AG20443 (cell line): ENCODE measurements at places on chromosomes 13 and 19.

DNA sequence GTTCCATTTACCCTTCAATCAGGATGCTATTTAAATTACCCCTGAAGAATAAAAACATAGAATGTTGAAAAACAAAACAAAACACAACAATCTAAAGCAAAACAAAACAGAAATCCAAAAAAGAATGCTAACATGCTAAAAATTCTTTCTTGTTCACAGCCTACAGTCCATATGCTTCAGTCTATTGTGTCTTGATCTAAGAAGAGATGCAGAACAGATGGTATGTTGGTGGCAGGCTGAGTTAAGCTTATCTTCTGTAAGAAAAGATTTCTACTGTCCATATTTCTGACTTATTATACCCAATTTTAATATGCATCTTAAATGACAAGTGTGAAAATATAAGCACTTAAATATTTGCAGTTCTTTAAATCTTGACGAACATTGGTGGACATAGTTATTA lies 356.1 kb upstream of the SLITRK1 start:
- DNase-seq = no peak

DNA sequence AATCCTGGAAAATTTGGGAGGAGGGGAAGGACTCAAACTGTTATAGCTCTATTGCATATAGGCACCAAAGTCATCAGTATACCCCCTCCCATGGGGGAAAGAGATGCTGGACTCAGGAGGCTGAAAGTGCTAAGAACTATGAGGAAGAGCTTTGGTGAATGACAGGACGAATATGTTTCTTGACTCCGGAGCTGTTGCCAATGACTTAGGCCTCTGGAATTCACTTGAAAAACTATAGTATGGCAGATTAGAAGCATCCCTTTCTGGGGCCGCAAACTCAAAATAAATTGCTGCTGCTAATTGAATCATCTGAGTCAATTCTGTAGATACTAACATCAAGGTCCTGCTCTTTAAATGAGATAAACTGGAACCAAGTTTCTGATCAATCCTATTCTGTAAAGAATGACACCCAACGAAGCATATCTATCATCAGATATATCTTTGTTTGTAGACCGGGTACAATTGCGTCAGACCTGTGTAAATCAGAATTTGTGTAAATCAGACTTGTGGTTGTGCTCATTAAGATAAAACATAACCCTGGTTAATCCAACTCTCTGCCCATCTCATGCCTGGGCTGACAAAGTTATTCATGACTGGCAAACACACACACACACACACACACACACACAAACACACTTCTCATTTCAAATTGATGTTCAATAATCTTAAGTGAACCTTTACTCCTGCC lies 1793.8 kb upstream of the PCDH20 start:
- DNase-seq = no peak

DNA sequence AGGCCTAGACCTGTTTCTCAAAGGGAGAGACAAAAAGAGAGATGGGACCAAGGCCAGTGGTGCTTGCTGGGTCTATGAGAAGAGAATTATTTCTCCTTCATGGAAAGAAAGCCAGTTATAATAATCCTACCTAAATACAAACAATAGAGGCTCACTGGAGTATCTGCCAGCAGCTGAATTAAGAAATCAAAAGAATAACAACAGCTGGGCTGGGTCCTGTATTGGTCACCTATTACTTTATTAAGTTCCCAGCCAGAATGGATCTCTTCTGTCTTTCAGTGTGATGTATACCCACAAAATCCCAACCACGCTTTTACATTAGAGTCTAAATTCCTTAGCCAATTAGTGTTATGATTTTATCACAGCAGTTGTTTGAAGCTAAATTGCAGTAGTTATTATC lies 297.8 kb upstream of the DACH1 start:
- DNase-seq = no peak

- DNase-seq = peak; percentile 91
Observed at GRCh38 chr13:39527961-39528660, 74.9 kb downstream of the LHFPL6 start.

DNA sequence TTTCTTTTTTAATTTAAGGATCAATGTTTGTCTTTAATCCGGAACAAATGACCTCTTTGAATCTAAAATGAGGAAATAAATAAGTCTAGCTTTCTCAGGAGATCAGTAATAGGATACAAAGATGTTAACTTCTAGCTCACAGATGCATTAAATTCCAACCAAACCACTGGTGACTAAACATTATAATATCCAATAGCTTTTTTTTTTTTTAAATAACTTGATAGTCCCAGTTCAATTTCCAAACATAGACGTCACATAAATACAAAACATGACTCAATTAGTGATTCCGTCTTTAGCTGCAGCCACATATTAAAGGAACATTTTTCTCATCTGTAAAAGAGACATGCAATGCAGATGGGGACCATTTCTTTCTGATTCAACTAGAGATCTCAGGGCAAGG lies 390.5 kb upstream of the PCDH9 start:
- DNase-seq = no peak

- DNase-seq = no peak
Observed at GRCh38 chr13:36850790-36851438, 31.9 kb downstream of the RFXAP start.

GRCh38 chr13:20043207-20043925 lies 84.8 kb downstream of the ZMYM2 start:
- DNase-seq = no peak

DNA sequence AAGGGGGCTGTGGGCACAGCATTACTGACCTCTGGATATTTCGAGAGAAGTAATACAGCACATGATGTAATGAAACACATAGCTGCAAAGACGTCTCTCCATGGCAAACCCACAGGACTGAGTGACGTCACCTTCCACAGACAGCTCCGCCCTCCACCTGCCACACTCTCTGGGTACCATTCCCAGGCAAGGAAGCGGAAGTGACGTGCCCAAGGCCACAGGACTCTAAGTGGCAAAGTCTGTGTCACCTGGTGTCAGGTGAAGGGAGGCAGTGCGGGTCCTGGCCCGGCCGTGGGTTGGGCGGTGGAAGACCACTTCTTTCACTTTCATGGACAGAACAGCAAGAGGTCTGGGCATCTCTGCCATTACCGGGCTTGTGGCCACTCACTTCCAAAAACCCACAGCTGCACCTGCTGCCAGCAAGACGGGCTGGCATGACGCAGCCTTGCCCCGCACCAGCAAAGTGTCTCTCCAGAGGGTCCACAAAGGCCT lies 6.8 kb upstream of the ADPRHL1 start:
- DNase-seq = no peak

DNA sequence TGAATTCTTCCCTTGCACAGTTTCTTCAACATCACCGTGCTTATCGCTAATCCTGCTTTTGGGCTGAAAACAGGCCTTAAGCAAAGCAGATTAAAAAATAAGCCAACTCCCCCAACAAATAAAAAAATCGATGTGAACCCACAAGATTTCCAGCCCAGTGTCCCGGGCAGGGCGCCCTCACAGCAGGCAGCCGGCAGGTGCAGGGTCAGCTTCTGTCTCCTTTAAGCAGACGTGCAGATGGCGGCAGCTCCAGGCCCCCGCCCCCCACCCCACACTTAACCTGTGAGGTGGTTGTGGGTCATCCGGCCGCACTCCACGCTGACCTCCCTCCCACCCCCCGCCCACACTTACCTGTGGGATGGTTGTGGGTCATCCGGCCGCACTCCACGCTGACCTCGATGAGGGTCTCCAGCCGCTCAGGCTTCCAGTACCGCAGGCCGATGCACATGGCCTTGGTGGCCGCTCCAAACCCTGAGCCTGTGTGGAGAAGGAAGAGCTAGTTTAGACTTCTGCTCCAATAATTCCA lies 19.8 kb downstream of the ADPRHL1 start:
- no peak for DNase-seq

DNA sequence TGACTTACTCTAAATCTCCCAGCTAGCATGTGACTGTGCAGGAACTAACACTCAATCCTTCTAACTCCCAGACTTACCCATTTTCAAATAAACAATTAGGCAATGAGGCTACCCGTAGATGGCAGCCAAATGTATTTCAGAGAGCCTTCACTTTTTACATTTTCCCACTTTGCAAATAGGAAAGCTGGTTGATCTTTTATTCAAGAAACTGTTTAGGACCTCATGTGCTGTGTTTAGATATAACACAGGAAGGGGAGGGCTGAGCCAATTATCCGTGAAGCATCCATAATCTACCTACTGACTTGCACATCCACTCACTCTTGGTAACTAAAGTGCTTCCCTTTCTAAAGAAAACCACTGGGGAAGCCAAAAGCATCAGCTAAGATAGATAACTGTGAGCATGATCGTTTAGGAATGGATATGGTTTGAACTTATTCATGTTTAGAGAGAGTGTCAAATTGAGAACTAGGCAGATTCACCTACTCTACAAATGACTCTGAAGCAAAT lies 33.4 kb downstream of the MBNL2 start:
- DNase-seq = no peak

GRCh38 chr13:105721016-105721415 lies 814.4 kb downstream of the EFNB2 start:
- peak; percentile 45 for DNase-seq

GRCh38 chr13:31476266-31476665 lies 263.1 kb upstream of the RXFP2 start:
- peak; percentile 67 for DNase-seq

GRCh38 chr13:29318741-29319140 lies 276.7 kb downstream of the SLC7A1 start:
- DNase-seq = no peak

DNA sequence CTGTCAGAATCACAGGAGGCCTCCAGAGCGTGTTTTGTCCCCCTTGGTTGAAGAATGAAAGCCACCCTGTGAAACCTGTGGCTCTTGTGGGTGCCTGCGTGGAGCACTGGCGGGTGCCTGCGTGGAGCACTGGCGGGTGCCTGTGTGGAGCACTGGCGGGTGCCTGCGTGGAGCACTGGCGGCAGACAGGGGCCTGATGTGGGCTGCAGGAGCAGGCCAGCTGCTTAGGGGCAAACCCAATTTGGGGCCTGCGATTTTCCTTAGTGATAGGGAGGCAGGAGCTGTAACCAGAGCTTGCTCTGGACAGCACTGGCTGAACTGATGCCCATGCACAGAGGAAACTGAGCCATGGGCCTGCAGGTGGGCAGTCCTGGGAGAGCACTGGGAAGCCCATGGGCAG lies 24.3 kb downstream of the ARHGEF7 start:
- DNase-seq = no peak

GRCh38 chr13:27481766-27482165 lies 31.4 kb upstream of the MTIF3 start:
- DNase-seq = peak; percentile 47

GRCh38 chr19:14786421-14786851 lies 8.1 kb upstream of the ADGRE2 start:
- DNase-seq = peak; percentile 29

GRCh38 chr13:99374169-99374991 lies 67.2 kb upstream of the GPR183 start:
- no peak for DNase-seq

GRCh38 chr13:86918682-86919081 lies 752.5 kb upstream of the SLITRK5 start:
- DNase-seq = no peak

- no peak for DNase-seq
Observed at GRCh38 chr19:29292562-29292961, 79.6 kb upstream of the UQCRFS1 start.

- DNase-seq = no peak
Observed at GRCh38 chr13:108700422-108701170, 71.2 kb downstream of the MYO16 start.

DNA sequence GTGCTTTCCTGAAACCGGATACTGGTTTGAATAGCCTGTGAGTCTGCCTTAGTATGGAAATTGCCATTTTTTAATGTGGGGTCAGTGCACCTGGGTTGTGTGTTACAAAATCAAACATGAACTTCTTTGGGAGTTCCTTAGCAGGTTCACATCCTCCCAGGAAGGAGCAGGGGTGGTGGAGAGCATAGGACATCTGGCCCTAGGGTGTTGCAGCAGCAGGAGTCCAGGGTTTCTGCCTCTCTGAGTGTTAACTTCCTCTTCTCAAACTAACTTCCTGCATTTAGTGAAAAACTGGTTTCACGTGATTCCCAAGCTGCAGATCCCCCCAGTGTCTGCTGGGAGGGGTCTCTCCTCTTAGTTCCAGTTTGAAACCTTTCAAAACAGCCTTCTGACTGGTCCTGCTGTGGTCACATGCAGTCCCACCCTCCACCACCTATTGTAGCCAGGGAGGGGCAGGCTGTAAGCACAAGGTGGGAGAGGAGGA lies 7.2 kb downstream of the RNASEH2B start:
- DNase-seq = no peak

GRCh38 chr19:29985196-29985595 lies 43.2 kb downstream of the URI1 start:
- no peak for DNase-seq

DNA sequence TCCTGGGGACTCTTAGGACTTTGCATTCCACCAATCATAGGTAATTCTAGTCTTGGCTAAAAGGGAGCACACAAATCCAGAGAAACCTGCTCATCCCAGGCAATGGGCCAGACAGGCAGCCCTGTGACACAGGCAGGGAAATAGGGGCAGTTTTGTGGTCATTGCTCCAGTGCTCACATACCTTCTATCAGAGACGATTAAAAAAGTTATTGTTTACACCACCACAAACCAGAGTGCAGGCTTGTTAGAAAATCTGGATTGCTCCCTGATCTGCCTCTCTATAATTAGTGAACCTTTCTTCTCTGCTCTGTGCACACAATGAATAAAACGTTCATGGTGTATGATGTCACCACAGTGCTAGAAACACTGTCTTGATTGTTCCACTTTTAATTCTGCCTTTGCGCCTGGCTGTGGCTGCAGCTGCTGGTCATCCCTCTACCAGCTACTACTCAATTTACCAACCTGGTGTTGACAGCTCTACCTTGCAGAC lies 121.6 kb upstream of the SPATA13 start:
- DNase-seq = peak; percentile 68

GRCh38 chr13:105097521-105097920 lies 1437.9 kb downstream of the EFNB2 start:
- no peak for DNase-seq

GRCh38 chr19:13576726-13577125 lies 70.4 kb upstream of the CACNA1A start:
- no peak for DNase-seq
